ENCODE measurements at places on chromosomes 6 and 20.

- no peak for DNase-seq
Observed at GRCh38 chr6:83051377-83052172, 14.1 kb downstream of the UBE3D start.

DNA sequence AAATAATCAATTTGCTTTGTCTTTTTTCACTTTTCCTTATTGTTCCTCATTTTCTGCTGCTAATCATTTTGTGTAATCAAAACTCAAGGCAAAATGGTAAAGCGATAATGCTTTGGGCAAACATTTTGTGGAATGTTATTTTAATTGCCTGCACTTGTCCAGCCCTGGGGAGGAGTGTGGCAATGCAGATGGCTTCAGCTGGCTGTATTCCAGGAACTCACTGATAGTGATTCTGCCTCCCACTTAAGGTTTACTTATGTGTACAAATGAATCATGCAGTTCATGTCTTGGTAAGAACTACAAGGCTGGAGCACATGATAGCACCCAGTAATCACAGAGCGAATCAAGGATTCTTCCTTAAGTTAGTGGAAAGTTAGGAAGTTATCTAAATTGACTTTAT lies 107.8 kb downstream of the COL19A1 start:
- peak; percentile 0 for DNase-seq

DNA sequence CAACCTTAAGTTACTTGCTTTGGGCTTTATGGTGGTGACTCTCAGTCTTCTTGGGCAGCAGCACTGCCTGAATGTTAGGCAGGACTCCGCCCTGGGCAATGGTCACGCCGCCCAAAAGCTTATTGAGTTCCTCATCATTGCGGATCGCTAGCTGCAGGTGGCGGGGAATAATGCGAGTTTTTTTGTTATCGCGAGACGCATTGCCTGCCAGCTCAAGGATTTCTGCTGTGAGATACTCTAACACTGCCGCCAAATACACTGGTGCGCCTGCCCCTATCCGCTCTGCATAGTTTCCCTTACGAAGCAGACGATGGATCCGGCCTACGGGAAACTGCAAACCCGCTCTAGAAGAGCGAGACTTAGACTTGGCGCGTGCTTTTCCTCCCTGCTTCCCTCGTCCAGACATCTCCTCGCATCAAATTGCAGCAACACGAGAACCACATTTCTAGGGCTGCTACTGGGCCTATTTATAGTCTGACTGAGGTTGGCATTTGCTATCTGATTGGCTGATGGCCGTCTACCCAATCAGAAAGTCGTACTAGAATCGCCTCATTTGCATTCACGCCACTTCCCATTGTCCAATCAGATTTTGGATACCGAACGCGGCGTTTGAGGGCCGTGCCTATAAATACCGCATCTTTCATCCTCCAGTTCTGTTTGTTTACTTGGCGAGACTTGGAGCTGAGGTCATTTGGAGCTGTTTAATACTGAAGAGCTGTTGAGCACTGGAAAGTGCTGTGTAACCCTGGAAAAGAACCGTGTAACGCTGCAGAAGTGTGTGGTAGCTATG lies 28.2 kb upstream of the SLC17A4 start:
- DNase-seq, result no peak

GRCh38 chr6:139173822-139174221 lies 38.9 kb downstream of the HECA start:
- no peak for DNase-seq

DNA sequence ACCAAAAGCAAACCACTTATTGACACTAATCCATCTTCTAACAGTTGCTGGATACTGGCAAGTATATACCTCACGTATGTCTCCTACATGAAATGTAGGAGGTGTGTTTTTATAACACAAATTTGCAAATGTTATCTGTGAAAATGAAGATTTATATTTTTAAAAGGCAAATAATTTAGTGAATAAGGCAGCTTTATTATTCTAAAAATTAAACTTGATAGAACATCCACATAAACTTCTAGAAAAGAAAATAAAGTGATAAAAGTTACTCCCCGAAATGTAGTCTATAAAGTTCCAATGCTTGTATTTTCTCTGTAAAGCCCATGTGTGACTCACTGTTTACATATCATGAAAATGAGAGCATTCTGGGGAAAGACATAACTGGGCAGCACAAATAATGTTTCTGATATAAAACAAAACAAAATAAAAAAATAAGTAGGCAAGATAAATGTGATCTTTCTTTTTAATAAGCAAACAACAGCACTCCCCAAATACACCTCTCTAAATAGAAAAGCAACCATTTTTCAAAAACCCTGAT lies 84.4 kb downstream of the MAP7 start:
- DNase-seq, result no peak

Data from AG09319 (cell line).